ENCODE measurements at places on chromosomes 16 and 17.

- no peak for DNase-seq
Observed at GRCh38 chr16:78321620-78322360, 222.3 kb downstream of the WWOX start.

GRCh38 chr16:52103791-52104190 lies 443.2 kb downstream of the TOX3 start:
- DNase-seq = no peak

- DNase-seq = no peak
Observed at GRCh38 chr16:57387598-57388354, 15.5 kb downstream of the CX3CL1 start.

GRCh38 chr16:15032547-15033308 lies 23.1 kb downstream of the NTAN1 start:
- no peak for DNase-seq
